ENCODE measurements at places on chromosomes 13 and 19.

- no peak for DNase-seq
Observed at GRCh38 chr13:113591750-113592149, 7.2 kb downstream of the TFDP1 start.

- DNase-seq: no peak
Observed at GRCh38 chr13:98439896-98440295, 137.0 kb downstream of the STK24 start.

DNA sequence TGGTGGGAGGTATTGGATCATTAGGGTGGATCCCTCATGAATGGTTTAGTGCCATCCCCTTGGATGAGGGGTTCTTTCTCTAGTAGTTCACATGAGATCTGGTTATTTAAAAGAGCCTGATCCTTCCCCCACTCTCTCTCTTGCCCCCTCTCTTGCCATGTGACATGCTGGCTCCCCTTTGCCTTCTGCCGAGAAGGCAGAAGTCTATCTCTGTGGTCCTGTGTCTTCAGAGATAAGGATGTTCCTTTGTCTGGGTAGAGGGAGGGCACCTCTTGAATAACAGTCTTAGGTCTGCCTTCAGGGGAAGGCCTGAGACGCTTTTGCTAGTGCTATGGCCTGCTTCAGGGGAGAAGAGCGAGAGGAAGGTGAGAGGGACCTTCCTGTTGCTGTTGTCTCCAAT, 2.0 kb upstream of the ZDHHC20 start:
- no peak for DNase-seq

GRCh38 chr13:51437550-51438127, 15.2 kb downstream of the INTS6 start:
- no peak for DNase-seq

- DNase-seq: no peak
Observed at GRCh38 chr19:48303367-48303766, 22.0 kb upstream of the EMP3 start.

DNA sequence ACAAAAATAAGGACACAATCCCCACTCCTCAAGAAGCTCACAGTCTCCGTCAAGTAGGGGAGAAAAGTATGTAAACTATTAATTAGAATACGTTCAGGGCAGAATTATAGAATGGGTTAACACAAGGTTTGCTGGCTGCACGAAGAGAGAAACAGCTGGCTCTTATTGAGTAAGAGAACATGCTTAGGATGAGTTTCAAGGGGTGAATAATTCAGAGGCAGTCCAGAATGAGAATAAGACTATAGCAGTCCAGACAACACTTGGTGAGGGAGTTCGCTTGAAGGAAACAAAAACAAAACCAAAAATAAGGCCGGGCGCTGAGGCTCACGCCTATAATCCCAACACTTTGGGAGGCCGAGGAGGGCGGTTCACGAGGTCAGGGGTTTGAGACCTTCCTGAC, 61.9 kb downstream of the THSD1 start:
- DNase-seq: peak; percentile 53

DNA sequence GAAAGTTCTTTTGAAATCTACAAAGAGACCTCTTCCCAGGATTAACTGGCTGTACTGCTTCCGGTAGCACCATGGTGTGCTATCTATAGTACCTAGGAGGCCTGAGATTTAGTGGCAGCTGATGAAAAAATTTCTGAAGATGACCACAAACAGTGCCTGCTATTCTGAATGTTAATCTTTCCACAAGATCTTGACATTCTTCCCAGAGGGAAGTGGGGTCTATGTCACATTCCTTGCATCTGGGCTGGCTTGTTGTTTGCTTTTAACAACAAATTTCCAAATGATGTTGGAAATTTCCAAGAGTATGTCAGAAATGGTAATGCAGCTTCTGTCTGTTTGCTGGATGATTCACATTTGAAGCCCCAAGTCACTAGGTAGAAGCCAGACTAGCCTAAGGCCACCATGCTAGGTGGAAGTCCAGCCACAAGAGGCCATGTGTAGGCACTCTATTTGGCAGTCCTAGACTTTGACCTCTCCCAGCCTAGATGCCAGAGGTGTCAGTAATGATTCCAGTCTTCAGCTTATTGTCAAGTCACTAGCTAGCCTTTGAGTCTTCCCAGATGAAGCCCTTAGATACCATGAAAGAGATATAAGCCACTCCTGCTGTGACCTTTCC, 22.1 kb downstream of the SPART start:
- no peak for DNase-seq

Measured in foreskin fibroblast (primary cell).